ENCODE measurements at places on chromosomes 1 and 21.

DNA sequence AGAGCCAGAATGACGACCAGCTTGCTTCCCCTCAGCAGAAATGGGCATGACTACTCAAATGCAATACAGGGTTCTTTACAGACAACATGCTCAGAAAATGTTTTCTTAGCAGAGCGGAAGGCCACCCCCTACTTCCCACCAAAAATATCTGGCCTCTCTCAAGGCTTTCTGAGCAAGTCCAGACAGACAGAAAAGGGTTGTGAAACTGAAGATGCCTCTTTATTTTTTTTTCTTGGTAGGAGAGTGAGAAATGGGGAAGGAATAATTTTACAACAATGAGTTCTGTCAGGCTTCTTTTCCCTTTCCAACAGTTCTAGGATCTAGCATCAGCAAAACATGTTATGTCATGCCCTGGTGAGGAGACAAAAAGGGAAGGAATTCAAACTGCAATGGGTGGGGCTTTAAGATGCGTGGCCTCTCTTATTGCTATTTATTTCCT lies 172.0 kb upstream of the CAMK1G start:
- no peak for DNase-seq

DNA sequence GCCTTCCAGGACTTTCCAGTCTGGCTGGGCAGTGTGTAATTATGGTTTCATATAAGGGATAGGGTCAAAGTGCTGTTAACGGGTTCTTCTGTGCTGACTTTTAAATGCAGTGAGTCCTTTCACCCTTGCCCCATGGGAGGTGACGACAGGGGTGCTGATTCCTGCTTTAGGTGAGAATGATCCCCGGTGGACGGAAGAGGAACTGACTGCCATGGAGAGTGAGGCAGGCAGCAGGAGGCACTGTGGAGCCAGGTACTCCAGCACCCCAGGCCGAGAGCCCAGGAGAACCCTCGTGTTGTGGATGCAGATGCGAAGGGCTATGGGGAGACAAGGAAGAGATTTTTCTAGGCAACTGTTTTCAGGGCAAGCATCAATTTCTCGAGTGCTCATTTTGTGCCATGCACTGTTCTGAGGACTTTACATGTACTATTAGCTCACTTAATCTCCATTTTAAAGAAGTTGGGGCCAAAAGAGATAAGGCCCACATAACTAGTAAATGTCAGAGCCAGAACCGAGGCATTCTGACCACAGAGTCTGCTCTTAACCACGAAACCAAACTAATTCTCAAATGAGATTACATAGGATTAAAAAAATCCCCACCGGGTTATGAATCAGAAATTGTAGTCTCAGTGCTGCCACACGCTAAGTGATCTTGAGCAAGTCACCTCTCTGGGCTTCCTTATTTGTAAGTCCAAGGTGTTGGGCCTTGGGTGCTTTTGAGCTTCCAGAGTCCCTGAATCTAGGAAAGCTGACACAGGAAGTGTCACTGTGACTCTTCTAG lies 28.2 kb downstream of the STPG1 start:
- peak; percentile 54 for DNase-seq

DNA sequence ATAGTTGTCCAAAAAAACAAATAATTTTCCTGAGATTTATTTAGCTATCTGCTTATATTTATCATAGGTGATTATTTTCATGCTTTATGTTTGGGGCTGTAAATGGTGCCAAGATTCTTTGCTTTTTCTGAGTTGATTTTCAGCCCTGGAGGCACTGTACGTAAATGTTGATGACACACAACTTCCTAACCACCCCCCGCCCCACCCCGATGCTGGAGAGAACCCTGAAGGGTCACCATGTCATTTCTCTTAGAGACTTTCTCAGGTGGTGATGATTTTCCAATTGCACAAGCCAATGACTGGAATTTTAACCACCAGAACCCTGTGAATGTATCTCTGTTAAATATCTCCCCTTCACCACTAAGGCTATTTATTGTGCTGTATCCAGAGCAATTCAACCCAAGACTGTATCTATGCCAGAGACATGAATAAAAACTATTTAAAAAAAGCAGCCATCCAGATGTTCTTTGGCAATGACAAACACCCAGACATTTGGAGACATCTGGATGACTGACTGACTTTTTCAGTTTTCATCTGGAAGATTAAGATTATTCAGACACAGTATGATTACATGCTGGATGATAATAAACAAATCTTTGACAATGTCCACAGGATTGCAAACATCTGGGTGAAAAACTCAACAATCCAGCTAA lies 346.0 kb downstream of the LMX1A start:
- no peak for DNase-seq

GRCh38 chr1:197320991-197321531 lies 53.0 kb downstream of the CRB1 start:
- no peak for DNase-seq
